Smooth muscle cell of the brain vasculature (primary cell): ENCODE measurements at places on chromosomes 16 and 17.

DNA sequence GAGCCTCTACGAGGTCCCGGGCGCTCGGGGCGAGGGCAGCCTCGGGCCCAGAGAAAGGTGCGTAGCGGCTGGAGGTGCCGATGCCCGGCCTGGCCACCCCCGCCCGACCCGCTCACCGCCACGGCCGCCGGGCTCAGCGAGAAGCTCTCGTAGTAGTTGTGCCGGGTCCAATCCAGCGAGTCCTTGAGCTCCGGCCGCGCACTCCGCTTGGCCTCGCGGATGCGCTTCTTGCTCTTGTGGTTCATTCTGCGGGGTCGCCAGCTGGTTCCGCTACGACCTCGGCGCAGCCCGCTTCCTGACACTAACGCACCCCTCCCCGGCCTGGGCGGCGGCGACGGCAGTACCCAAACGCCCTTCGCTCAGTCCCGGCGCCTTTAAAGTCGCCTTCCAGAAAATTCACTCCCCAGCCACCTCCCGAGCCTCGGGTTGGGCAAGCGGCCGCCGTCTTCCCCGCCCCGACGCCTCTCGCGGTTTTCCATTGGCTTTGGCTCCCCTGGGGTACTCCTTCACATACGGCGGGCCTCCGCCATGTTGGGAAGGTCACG, at the start of gene JMJD6:
Gene JMJD6, minus strand, starts transcription at position 376 of the 545 bp plus-strand sequence. Its CDS starts 131 bp downstream, at position 245.
- DNase-seq, result peak; percentile 91

DNA sequence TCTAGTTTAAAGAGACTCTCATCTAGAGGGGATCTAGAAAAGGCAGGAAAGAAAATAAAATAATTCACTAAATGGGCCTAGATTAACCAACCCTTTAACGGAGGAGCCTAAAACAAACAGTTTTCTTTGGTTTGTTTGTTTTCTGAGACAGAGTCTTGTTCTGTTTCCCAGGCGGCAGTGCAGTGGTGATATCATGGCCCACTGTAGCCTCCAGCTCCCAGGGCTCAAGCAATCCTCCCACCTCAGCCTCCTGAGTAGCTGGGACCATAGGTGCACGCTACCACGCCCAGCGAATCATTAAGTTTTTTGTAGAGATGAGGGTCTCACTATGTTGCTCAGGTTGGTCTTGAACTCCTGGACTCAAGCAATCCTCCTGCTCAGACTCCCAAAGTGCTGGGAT, 122.3 kb upstream of the TOB1 start:
- DNase-seq, result no peak

- DNase-seq, result no peak
Measured at GRCh38 chr17:70775679-70776078, 606.3 kb downstream of the KCNJ2 start.

DNA sequence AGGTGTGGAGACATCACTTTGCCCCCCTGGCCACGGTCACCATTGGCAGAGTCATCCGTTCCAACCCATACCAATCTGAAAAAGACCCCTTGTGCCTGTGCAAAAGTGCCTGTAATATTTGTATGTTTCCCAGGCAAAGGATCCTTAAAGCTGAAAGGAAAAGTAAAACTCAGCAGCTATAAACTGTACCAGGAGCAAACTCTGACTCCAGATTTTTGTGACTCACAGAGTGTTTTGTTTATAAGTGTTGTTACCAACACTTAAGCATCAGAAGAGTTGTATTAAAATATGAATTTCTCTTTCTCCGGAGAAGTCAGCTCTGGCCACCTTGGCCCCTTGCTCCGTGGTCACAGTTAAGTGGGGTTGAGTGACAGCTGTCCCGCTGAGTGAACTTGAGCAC, 75.9 kb downstream of the IRX6 start:
- no peak for DNase-seq

GRCh38 chr16:88923926-88924833, 52.8 kb downstream of the CBFA2T3 start:
- no peak for DNase-seq

- no peak for DNase-seq
Measured at GRCh38 chr17:12089809-12090384, 69.2 kb downstream of the MAP2K4 start.
